ENCODE measurements at places on chromosomes 7 and 10.

GRCh38 chr7:93945756-93946535, 24.4 kb downstream of the GNG11 start:
- DNase-seq = no peak

DNA sequence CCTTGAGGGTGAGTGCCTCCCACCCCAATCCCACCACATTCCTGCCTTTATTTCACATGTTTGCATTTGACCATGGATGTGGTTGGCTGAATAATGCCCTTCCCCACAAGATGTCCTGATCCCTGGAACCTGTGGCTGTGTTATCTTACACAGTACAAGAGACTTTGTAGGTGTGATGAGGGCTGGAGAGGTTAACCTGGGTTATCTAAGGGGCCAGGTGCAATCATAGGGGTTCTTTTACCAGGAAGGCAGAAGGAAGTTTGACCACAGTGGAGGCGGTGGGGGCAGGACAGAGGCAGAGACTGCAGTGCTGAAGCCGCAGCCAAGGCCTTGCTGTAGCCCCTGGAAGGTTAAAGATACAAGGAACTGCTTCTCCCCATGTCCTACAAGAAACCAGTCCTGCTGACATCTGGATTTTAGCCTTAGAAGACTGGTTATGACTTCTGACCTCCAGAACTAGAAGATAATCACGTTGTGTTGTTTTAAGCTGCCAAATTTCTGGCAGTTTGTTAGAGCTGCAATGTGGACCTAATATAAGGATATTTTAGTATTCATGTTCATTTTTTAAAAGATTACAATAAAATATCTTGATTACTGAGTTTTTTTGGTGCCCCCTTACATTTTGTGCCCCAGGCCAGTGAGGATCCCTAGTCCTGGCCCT, 136.6 kb downstream of the ARHGAP22 start:
- no peak for DNase-seq

GRCh38 chr10:13525663-13526062, 3.2 kb downstream of the BEND7 start:
- no peak for DNase-seq

- no peak for DNase-seq
Measured at GRCh38 chr10:47420305-47421056, 36.4 kb upstream of the ZNF488 start.

- no peak for DNase-seq
Measured at GRCh38 chr7:33626869-33627268, 278.5 kb upstream of the BMPER start.

- DNase-seq = no peak
Measured at GRCh38 chr7:128827248-128827958, 2.8 kb upstream of the FLNC start.

GRCh38 chr7:96188591-96188991, 133.3 kb downstream of the SLC25A13 start:
- DNase-seq = no peak

DNA sequence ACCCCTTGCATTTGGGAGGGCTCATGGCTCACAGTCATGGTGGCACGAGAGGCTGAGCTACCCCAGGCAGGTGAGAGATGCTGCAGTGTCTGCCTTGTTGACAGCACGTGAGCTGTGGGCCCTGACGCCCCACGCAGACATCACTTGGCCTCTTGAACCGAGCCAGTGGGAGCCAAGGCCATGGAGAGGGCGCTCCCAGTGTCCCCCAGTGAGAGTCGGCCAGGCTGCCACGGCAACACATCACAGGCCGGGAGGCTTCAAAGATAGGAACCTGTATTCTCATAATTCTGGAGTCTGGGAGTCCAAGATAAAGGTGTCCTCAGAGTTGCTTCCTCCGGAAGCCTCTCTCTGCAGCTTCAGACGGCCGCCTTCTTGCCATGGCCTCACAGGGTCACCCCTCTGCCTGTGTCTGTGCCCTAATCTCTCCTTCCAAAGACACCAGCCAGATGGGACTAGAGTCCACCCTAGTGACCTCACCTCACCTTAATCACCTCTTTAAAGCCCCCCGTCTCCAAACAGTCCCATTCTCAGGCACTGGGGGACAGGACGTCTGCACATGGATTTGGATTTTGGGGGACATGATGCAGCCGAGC, 119.6 kb downstream of the KLF6 start:
- DNase-seq = no peak
